Aorta (tissue), 5 donors: ENCODE measurements at places on chromosomes 6 and 20. TPM values are rescaled to one million over a fixed set of nuclear protein-coding genes. Genes with fewer than 3 reads are reported as not detected.

Gene RIPPLY2
- total RNA-seq: not detected

GRCh38 chr20:24334830-24335229 lies 134.6 kb upstream of the SYNDIG1 start:
- no peak for DNase-seq

DNA sequence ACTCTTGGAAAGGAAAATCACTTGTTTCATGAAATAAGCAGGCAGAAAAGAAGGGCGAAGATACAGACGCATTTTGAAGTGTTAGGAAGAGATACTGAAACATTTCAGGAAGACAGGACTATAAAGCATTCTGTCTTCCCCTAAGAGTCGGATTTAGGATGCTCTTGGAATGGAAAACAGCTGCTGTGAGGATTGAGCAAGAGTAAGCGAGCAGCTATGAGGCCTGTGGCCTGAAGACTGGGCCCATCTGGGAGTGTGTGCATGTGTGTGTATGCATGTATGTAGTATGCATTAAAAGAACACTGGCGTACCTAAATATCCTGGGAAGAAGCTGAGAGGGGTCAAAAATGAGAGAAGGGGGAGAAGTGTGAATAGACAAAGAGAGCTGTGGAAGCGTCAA lies 83.6 kb downstream of the SIM1 start:
- no peak for DNase-seq

- DNase-seq: no peak
Observed at GRCh38 chr20:35972462-35972861, 4.1 kb downstream of the CNBD2 start.

DNA sequence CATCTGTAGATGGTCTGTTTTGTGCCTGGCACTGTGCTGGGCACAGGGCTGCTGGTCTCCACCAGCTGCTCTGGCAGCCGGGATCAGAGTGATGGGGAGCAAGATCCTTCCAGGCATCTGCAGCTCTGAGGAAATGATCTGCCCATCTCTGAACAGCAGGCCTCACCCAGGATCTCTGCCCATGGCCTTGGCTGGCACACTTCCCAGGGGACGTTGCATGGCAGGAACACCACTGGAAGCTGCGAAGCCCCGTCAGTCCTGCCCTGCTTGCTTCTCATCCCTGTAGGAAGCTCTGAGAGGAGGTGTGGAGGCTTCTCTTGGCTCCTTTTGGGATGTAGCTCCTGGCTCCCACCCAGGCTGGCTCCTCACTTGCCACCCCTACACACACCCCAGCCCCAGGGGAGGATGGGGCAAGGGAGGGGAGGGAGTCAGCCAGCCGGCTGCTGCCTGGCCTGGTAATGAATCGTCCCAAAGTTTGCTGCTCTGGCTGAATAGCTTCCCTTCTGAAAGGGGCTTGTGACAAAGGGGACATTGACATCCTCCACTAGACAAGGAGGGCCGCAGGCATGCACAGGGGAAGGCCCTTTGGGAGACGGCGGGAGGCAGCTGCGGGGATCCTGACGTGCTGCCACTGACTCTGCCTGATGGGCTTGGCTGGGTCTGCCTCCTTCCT lies 108.9 kb downstream of the VEGFA start:
- DNase-seq: no peak

DNA sequence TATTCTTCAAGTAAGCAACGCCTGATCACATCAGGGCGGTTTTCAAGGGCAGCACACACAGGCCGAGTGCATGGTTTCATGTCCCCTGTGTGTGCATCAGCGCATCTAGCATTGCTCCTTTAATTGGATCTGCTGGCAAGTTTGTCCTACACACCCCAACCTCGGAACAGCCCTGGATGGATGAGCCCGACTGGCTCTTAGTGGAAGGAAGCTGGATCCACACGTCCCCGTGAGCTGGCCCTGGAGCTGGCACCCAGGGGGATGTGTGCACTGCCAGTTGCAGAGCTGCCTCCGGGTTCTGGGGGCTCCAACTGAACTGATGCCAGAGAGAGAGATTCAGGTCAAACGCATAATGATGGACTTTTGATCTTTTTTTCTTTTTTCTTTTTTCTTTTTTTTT lies 39.2 kb upstream of the QKI start:
- DNase-seq: no peak

- DNase-seq: no peak
Observed at GRCh38 chr20:36872852-36873251, 3.1 kb upstream of the TLDC2 start.

Gene PRR18
- not detected for total RNA-seq

DNA sequence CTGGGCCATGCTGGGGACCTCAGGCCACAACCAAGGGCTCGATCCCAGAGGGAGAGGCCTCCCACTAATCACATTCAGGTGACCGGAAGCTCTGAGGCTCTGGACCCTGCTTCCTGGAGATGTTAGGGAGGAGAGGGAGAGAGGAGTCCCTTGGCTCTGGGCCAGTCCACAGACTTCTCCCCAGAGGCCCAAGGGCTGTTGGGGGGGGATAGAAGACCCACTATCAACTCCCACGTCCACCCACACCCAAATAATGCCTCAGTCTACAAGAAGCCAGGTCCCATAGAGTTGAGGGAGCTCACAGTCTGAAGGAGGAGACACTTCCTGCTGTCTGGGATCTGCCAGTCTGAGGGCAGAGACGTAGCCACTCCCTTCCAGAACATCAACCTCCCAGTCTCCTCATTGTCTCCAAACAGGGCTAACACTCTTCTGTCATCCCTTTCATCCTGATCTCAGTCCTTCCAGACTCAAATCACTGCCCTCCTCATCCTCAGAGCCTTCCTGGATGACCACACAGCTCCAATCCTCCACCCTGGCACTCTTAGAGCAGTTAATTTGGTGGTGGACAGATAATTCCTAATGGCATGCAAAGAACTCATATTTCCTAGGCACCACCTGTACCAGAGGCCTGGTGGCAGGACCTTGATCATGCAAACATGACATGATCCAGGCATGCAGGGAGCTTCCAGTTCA lies 69.9 kb downstream of the MRPL14 start:
- DNase-seq: no peak

- DNase-seq: peak; percentile 64
Observed at GRCh38 chr20:33862709-33863403, 51.7 kb downstream of the CHMP4B start.

DNA sequence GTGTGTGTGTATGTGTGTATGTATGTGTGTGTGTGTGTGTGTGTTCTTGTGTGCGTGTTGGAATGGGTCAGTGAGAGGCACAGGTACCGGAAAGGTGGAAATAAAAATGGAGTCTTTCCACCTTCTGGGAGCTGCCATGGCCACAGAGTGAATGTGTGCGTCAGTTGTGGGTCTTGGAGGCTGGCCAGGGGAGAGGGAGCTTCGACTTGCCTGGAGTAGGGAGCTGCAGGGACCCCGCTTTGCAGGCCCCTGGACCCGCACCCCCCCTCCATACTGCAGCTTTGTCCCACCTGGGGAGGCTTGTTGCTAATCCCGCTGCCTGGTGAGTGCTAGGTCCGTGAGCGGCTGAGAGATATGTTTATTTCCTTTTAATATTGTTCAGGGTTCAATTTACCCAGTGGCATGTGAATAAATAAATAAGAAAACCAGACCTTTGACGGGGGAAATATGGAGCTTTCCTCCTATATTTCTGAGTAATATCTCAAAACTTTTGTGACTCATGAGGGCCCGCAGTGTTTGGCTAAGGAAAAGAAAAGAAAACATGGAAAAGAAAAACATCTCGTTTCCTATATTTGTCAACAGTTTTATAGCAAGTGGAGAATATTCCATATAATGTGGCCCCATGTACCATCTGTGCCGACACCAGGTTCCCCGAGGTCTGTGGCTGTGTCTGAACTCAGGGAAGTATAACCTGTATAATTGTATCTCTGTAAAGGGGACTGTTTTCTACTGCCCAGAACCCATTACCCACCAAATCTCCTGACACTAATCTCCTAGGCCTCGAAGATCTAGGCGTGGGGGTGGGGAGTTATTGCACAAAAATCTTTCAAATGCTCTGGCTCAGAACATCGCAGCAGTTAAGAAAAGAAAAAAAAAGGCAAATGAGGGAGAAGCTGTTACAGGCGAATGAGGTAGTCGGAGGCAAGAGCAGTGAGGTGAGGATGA lies 24.6 kb upstream of the CCDC167 start:
- DNase-seq: no peak

Gene ERVFRD-1
- total RNA-seq: not detected

DNA sequence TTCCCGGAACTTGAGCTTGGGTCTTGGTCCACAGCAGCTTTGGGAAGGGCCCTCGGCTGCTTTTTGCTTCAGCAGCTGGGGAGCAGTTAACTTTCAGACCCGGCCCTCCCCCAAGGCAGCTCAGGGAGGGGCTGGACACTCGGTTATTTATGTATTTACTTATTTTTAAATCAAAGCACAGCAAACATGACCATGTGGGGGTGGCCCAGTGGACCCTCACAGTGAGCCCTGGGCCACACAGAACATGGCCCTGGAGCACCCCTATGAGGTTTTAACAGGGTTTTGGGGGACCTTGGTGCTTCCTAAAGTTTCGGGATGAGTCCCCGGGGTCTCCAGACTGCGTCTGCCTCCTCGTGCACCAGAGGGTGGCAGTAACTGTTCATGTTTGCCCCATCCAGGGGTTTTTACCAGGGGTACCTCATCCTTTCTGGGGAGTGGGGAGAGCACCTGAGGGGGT lies 26.6 kb upstream of the NPBWR2 start:
- DNase-seq: peak; percentile 37

- peak; percentile 85 for DNase-seq
Observed at GRCh38 chr6:12012558-12013306, 620 bp downstream of the HIVEP1 start.

Gene TGM2
- total RNA-seq: 449 TPM

GRCh38 chr6:149471801-149472200 lies 13.0 kb downstream of the ZC3H12D start:
- no peak for DNase-seq

Gene ULBP2
- total RNA-seq: 0.68 TPM

GRCh38 chr6:107756660-107757355 lies 67.3 kb downstream of the SCML4 start:
- DNase-seq: no peak

- no peak for DNase-seq
Observed at GRCh38 chr6:80142586-80142985, 36.1 kb downstream of the BCKDHB start.

Gene GSTA2
- total RNA-seq: not detected

DNA sequence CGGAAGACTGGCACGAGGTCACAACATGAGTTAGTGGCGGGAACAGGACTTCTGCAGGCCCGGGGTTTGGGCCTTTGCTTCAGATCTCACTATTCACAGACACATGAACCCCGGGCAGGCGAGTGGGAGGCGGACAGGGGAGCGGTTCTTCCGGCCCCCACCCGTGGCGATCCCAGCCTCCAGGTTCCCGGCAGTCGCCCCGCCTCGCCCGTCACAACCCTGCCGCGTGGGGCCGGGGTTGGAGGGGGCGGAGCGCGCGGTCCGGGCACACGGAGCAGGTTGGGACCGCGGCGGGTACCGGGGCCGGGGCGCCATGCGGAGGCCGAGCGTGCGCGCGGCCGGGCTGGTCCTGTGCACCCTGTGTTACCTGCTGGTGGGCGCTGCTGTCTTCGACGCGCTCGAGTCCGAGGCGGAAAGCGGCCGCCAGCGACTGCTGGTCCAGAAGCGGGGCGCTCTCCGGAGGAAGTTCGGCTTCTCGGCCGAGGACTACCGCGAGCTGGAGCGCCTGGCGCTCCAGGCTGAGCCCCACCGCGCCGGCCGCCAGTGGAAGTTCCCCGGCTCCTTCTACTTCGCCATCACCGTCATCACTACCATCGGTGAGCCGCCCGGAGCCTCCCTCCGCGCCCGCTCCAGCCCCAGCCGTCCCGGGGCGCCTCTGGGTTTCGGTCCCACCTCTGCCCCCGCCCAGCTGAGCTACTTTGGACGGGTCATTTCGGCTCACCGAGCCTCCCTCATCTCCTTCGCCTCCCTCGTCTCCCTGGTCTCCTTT lies at the start of gene KCNK15:
KCNK15 (plus strand) TSS at position 268 of the 769 bp plus-strand sequence; CDS start at position 314, 46 bp downstream.
- peak; percentile 89 for DNase-seq
